Pons (tissue), 1 donor: ENCODE measurements at places on chromosomes 5 and 9.

- DNase-seq: no peak
Observed at GRCh38 chr5:98163796-98164493, 609.5 kb upstream of the RGMB start.

- DNase-seq: no peak
Observed at GRCh38 chr5:41878643-41879478, 8.6 kb upstream of the OXCT1 start.

DNA sequence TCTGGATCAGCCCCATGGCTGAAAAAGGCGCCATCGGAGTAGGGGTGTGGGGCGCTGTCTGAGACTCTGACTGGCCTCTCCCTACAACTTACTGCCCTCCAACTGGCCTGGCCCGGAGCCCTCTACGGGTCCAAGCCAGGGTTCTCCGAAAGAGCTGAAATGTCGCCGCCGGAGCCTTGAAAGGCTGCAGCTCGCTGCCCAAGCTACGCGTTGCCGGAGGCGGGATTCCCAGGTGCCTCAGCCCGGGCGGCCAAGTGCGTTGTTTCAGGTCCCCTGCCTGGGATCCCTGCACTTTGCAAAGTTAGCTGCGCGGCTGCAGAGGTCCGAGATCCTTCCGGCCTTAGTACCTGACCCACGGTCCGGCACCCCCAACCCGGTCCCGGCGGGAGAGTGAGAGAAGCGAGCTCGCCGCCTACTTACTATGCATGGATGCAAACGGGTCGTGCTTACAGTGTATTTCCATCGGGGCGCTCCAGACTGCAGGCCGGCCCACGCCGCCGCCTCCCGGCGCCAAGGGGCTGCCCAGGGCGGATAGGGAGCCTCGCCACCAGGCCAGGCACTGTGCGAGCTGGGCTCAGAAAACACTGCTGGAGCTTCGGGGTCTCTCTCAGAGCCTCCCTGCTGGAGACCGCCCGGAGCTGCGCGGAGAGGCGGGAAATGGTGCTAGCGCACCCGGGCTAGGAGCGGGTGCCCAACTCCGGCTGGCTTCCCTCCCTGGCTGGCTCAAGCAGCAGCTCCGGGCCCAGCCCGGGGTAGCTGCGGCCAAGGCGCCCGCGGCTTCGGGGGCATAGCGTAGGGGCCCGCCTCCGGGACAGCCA is 7.7 kb downstream of the PAX5 start:
- no peak for DNase-seq

- DNase-seq: no peak
Observed at GRCh38 chr5:13179407-13180087, 764.9 kb downstream of the DNAH5 start.

DNA sequence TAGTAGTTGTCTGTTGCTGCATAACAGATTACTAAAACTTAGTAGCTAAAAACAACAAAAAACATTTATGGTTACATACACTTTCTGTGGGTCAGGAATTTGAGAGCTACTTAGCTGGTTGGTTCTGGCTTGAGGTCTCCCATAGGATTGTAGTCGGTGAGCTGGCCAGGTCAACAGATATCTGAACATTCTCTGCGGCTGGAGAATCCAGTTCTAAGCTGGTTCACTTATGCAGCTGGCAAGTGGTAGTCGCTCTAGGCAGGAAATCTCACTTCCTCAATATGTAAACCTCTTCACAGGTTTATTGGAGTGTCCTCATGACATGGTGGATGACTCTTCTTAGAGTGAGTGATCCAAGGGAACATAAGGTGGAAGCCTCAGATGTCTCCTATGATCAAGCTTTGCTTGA is 65.7 kb upstream of the TNFAIP8 start:
- no peak for DNase-seq

DNA sequence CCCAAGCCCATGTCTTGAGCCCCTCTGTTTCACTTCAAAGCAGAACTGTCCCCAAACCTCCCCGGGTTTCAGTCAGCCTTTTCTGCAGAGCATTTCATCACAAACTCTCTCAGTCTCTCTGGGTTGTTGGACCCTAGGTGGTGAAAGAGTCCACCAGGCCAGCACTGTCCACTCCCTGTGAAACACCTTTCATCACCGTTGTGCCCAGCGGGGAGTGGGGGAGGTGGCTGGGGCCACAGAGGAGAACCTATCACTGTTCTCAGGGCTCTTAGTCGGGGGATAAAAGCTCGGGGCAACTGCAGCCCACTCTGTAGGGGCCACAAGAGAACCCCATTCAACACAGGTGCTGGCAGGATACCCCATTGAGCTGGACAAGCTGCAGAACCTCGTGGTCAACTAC is 5.4 kb upstream of the RABL6 start:
- DNase-seq: no peak

DNA sequence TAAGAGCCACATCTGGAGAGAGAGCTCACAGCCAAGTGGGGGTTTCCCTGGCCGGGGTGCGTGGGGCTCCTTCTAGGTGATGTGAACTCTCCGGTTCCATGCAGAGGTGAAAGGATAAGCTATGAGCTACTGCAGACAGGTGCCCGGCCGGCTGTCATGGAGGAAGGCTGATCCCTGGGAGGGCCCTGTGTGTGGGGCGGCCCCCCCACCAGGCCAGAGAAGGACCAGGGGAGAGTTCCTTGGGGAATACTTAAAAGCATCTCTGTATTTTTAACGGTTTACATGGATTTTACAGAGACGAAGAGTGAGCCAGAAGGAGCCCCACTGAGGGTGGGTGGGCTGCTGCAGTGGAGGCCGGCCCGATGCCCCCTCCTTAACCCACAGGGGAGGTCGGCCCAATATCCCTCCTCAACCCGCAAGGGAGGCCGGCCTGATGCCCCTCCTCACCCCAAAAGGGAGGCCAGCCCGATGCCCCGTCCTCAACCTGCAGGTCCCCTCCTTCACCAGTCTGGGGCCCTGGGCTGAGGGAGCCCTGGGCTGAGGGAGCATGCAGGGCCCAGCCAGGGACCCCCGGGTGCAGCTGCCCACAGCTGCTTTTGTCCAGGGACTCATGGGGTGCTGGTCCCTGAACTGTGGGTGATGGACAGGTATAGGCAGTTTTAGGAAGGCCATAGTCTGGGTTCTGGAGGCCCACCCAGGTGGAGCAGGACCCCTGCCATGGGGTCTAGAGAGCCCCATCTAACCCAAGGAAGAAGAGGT is 31.9 kb downstream of the MRPL36 start:
- DNase-seq: no peak

- no peak for DNase-seq
Observed at GRCh38 chr9:38029915-38030638, 39.0 kb downstream of the SHB start.

- no peak for DNase-seq
Observed at GRCh38 chr9:10443181-10443867, 169.5 kb downstream of the PTPRD start.

GRCh38 chr5:30592833-30593232 is 600.7 kb upstream of the CDH6 start:
- no peak for DNase-seq

- DNase-seq: no peak
Observed at GRCh38 chr5:165783024-165783423, 2277.6 kb downstream of the MAT2B start.

DNA sequence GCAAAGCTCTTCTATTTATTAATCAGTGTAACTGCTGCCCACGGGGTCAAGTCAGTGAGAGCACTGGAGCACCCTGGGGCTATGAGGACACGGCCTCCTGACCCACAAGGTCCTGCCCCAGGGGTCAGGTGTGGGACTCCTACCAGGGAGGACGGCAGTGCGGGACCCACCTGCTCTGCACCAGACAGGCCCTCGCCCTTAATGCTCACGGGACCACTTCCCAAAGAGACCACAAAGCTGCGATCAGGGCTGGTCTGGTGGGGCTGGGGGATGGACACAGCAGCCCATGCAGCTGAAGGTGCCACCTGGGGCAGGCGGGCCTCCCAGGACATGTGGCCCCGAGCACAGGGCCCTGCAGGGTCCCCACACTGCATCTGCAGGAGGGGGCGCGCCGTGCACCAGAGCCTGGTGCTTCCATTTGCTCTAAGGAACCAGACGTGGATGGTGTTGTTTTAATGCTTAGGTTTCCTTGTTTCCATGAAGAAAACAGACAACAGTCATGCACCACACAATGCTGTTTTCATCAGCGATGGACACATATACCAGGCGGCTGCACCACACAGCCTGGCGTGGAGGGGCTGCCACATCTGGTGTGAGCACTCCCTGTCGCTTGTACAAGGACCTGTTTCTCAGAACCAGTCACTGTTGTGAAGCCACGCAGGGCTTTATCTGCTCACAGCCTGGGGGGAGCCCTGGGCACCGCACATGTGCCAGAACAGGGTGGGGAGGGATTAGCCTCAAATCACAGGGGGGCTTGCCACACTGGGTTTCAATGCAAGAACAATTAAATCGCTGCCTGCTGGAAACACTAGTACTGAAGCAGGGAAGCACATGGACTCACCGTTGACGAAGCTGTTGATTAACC is 22.6 kb downstream of the CLPTM1L start:
- DNase-seq: no peak

GRCh38 chr5:32251871-32252458 is 60.8 kb downstream of the MTMR12 start:
- no peak for DNase-seq
